T-helper 2 cell treated with Interferon-gamma antibody and Interleukin-4, amounts not matched to agents 100 ng/mL and 5 ng/mL, for 36 hours (primary cell): ENCODE measurements at places on chromosomes 12 and 14. TPM values are rescaled to one million over a fixed set of nuclear protein-coding genes. Genes with fewer than 3 reads are reported as not detected.

The RFX4 gene
- not detected in 2 replicates for total RNA-seq

The CLEC4C gene
- not detected in 2 replicates for total RNA-seq

The CLEC2A gene
- total RNA-seq = not detected in 2 replicates

The TEX52 gene
- 0.16 TPM in 1 of 2 replicates, not detected in the other for total RNA-seq

The IAPP gene
- total RNA-seq = not detected in 2 replicates

The HCAR3 gene
- 0.14 and 0.32 TPM in 2 replicates for total RNA-seq

The CARMIL3 gene
- total RNA-seq = 0.73 and 0.82 TPM in 2 replicates

The KRR1 gene
- 79.6 and 80.6 TPM in 2 replicates for total RNA-seq

The KLRC2 gene
- not detected in 2 replicates for total RNA-seq

The SLC24A4 gene
- not detected in 2 replicates for total RNA-seq

The SLC38A6 gene
- 7.2 and 10.2 TPM in 2 replicates for total RNA-seq

The GTF2H3 gene
- 45.4 and 49.6 TPM in 2 replicates for total RNA-seq

The DBX2 gene
- not detected in 2 replicates for total RNA-seq

The RDH11 gene
- 44.2 and 46.6 TPM in 2 replicates for total RNA-seq

The SLCO1B1 gene
- total RNA-seq = not detected in 2 replicates

The KRT75 gene
- total RNA-seq = not detected in 2 replicates

The SMOC1 gene
- not detected in 2 replicates for total RNA-seq

The ADAM21 gene
- not detected in 2 replicates for total RNA-seq

The C1QL4 gene
- not detected in 2 replicates for total RNA-seq

The THAP2 gene
- 4.9 and 5.7 TPM in 2 replicates for total RNA-seq

The SMCO2 gene
- 0.45 and 0.84 TPM in 2 replicates for total RNA-seq

The CLEC1A gene
- not detected in 2 replicates for total RNA-seq

The SLC41A2 gene
- total RNA-seq = 1.6 and 2.6 TPM in 2 replicates

The ACOT4 gene
- 0.27 and 0.55 TPM in 2 replicates for total RNA-seq

The GPR162 gene
- total RNA-seq = 0.18 and 0.32 TPM in 2 replicates

The KRT77 gene
- not detected in 2 replicates for total RNA-seq

The AQP2 gene
- not detected in 2 replicates for total RNA-seq

The PRKD1 gene
- total RNA-seq = not detected in 2 replicates

The GSC gene
- not detected in 2 replicates for total RNA-seq

The HOXC4 gene
- total RNA-seq = not detected in 2 replicates

The NPFF gene
- not detected in 2 replicates for total RNA-seq

The PMCH gene
- 2.8 and 3.6 TPM in 2 replicates for total RNA-seq

The KRT2 gene
- total RNA-seq = 0.07 and 0.09 TPM in 2 replicates

The NTN4 gene
- not detected in 2 replicates for total RNA-seq
